ENCODE measurements at places on chromosomes 12 and 14.

- DNase-seq = no peak
Observed at GRCh38 chr12:21500786-21501257, 613 bp downstream of the RECQL start.

DNA sequence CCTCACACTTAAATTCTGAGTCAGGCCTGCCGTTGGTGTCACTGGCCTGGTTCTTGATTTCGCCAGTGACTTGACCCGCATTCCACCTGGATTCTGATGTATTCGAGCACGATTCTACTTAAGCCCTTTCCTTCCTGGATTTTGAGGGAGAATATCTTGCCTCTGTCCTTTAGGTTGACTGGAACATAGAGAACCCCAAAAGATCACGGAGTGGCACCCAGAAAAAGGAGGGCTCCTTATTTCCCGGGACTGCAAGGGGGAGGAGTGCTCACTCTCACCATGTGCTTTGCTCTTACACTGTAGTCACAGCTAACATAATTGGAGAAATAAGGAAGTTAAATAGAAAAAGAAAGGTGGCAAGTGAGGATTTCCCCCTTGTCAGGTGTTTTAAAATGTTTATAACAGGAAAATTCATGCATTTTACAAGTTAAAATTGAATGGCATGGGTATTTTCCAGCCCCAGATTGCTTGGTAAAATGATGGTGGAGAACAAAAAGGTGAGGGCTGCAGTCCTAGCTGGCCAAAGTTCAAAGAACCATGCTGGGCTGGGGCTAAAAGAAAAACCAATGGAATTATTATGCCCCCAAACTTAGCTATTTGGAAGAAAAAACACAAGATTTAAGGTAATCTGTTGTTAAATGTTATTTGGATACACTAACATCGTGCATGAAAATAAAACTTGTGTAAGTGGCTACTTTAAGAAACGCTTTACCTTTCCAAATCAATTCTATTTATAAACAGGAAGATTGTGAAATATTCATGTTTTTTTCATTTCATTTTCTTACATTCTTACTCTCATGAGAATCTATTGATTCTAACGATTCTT is 8.9 kb downstream of the FOXA1 start:
- DNase-seq = no peak

DNA sequence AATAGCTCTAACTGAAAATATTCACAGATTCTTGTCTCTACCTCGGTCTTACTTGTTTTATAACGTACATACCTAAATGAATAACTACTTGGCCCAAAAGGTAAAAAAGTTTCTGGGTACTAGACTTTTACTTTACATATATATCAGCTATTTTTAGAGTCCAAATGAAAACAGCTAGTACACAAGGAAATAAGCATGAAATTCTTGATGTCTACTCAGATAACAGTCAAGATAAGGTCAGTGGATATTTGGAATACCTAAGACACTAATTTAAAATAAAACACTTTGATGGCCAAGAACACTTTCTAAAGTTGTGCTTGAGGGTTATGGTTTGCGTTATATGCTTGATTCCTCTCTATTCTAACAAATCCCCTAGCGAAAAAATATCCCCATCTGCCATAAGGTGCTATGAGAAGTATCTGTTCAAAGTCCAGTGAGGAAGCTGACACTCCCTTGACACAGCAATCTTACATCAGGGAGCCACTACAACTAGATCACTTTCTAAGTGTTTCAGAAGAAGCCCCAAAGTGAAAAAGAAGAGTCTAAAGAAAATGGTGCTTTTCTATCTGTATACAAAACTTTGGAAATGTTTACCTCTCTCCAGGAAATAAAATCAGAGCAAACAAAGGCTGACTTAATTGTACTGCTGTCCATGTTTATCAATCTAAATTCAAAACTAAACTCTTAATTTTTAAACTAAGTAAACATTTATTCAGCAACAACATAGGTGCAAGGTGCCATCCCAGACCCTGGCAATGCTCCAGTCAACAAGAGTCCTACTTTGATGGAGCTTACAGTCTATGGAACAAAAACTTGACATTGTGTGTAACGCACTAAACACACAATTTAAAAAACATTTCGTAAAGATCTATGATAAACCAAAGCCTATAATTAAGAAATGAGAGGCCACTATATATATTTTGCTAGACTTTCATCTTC is 11.7 kb downstream of the PTPN21 start:
- DNase-seq = no peak

DNA sequence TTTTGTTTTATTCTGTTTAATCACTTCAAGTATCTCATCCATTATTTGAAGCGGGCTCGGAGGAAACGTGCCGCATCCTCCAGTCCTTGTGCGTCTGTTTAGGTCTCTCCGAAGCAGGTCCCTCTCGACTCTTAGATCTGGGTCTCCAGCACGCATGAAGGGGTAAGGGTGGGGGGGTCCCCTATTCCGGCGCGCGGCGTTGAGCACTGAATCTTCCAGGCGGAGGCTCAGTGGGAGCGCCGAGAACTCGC is 311 bp upstream of the LGR5 start:
- no peak for DNase-seq

DNA sequence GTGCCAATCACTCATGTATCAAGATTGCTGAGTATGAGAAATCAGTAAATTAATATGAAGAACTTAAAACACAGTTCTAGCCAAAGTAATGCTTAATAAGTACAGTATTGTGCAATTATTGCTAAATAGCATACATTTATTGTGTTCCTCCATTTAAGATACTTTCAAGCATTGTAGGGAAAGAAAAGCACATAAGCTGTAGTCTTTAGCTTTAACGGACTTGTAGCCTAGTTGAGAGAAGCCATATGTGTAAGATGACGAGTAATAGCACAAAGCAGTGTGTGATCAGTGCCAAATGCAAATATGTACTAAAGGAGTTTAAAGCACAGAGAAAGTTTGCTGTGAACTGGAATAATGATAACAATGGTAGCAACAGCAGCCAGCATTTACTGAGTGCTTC is 38.1 kb downstream of the ETV6 start:
- DNase-seq = no peak

- DNase-seq = no peak
Observed at GRCh38 chr12:76340680-76341435, 7.4 kb downstream of the BBS10 start.

DNA sequence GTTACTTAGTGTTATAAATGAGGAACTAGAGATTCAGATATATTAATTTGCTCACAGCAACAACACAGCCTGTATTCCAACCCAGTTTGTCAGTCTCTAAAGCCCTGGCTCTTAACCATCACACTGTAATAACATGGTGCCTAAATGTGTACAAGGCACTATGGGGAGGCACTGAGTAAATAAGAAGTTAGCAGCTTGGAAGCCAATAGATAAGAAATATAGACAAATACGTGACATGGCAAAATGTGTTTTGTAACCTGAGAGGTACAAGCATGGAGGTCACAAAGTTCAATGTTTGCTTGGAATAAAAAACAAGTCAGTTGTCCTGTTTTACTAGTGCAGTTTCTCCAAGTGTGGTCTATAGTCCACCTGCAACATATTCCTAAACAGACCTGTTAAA is 16.3 kb upstream of the SLCO1A2 start:
- no peak for DNase-seq

GRCh38 chr12:63206909-63207308 is 55.9 kb upstream of the AVPR1A start:
- no peak for DNase-seq

DNA sequence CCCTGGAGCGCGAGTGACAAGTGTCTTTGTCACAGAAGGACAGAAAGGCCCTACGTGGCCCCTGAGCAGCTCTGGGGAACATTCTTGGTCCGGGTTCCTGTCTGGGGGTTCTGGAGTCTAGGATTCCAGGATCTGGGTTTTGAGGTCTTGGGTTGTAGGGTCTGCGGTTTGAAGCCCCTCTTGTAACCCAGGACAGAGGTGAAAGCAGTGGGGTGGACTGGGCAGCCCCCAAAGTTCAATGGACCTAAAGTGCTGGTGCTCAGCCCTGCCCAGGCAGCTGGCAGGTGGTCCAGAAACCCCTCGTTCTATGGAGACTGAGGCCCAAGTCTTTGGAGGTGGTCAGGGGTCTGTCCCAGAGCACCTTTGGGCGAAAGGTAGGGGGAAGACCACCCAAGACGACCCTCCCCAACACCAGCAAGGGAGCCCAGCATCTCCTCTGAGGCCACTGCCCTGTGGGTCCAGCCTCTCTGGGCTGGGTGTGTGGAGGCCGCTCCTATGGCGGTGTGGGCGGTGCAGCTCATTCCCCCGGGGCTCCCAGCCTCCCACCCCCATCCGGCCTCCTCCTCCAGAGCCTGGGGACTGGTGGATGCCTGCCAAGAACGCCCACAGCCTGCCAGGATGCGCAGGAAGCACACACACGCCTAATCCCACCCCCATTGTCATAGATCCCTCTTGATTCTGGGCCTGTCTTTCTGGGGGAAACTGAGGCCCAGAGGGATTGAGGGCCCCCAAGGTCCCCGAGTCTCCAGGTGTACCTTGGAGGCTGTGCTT is 30.2 kb upstream of the ANKRD9 start:
- DNase-seq = no peak

GRCh38 chr14:22047115-22047514 is 373.5 kb upstream of the OR4E1 start:
- no peak for DNase-seq

DNA sequence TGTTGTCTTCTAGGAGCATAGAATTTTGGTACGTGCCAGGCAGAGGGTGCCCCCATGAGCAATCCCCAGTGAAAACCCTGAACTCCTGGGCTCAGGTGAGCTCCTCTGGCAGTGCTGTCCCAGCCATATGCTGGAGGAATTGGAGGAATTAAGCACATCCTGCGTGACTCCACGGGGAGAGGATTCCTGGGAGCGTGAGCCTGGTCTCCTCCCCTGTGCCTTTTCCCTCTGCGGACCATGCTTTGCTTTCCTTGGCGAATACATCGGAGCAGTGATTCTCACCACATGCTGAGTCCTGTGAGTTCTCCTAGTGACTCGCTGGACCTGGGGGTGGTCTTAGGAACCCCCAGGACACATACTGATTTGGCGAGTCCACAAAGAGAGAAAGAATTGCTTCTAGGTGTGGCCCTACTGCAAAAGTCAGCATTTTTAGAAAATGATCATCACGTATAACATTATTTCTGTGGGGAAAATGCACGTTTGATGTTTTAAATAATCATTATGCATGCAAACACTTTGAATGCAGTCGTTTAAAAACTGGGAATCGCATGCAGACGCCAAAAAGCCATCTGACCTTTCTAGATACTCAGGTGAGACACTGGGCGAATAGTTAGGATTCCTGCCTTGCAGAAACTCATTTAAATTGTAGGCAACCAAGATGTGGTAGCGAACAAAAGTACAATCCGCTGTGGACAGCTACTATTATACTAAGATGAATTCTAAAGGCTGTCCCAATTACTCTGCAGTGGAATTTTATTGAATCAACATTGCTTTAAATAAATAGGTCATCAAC is 370.9 kb downstream of the TMEM132D start:
- no peak for DNase-seq

- no peak for DNase-seq
Observed at GRCh38 chr14:91300957-91301356, 56.5 kb upstream of the GPR68 start.

- no peak for DNase-seq
Observed at GRCh38 chr12:67042697-67043131, 226.4 kb upstream of the CAND1 start.

- no peak for DNase-seq
Observed at GRCh38 chr12:6083601-6084000, 40.9 kb downstream of the VWF start.

All from vagina (tissue), 2 donors.